ENCODE measurements at places on chromosomes 1 and 21.

GRCh38 chr1:6497215-6497866 lies 5.9 kb upstream of the PLEKHG5 start:
- peak; percentile 40 for DNase-seq

GRCh38 chr1:157360023-157360390 lies 192.3 kb downstream of the FCRL5 start:
- DNase-seq, result no peak

DNA sequence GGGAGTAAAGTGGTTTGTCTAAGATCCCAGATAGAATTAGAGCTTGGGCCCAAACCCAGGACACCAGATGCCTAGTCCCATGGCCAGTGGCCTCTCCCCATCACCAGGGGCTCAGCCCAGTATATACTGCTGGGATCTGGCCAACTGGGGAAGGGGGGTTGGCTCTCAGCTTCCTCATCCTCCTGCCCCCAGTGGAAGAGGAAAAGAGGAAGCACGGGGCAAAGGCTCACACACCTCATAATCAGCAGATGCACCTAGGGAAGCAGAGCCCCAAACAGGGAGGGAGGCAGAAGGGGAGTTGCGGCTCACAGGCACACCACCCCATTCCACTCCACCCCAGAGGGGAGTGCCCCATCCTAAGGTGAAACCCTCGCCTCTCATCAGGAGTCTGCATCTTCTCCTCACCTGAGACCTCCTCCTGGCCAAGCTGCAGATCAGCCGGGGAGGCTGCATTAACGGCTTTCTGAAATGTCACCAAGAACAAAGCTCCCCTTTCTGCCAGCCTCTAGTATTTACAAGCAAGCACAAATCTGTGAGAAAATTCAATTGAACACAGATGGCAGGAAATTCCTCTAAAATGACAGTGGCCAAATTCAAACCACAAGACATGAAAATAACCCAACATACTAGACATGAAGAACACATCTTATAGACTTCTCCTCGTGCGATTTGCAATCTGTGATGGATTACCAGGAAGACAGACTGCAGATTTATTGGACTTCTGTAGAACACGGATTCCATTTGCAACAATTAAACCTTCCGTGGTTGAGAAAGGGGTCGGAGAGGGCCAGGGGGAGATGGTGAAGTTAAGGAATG lies 82.8 kb downstream of the GLIS1 start:
- peak; percentile 46 for DNase-seq

GRCh38 chr21:20997311-20997635 lies 936 bp upstream of the NCAM2 start:
- DNase-seq, result peak; percentile 1

GRCh38 chr21:45262616-45263015 lies 25.1 kb downstream of the POFUT2 start:
- DNase-seq, result no peak

All from cardiac fibroblast (primary cell).